ENCODE measurements at places on chromosomes 2 and 18.

GRCh38 chr2:241877989-241878970 lies 8.8 kb downstream of the RTP5 start:
- peak; percentile 80 for DNase-seq

DNA sequence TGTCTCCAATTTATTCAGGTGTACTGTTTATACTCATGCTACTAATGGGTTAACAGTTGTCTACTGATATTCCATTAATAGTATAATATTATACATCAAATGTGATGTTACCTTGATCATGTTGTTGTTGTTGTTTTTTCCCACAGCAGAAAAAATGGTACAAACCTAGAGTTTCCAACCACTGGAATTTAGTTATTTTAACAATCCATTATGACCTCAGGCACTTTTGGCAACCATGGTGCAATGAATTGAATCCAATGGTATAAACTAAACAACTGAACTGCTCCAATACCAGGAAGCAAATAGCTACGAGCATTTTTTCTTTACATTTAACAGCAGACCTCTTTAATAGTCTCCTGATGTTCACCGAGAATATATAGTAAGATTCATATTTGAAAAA lies 31.0 kb upstream of the C2orf66 start:
- no peak for DNase-seq

DNA sequence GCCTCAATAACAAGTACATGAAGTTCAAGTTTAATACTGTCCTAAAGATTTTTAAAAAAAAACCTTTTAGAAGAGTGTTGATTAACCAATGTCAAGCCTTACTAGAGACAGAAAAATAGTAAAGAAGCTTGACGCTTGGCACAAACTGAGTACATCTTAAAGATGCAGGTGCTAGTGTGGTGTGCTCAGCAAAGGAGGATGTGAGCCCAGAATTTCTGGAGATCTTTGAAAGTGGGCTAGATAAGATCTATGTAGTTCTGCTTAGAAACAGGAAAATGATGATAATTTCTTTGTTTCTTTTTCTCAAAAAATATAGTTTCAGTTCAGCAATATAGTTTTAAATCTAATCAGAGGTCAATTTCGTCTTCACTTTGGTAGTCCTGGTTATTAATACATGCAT lies 118.3 kb upstream of the KLHL14 start:
- DNase-seq = no peak

DNA sequence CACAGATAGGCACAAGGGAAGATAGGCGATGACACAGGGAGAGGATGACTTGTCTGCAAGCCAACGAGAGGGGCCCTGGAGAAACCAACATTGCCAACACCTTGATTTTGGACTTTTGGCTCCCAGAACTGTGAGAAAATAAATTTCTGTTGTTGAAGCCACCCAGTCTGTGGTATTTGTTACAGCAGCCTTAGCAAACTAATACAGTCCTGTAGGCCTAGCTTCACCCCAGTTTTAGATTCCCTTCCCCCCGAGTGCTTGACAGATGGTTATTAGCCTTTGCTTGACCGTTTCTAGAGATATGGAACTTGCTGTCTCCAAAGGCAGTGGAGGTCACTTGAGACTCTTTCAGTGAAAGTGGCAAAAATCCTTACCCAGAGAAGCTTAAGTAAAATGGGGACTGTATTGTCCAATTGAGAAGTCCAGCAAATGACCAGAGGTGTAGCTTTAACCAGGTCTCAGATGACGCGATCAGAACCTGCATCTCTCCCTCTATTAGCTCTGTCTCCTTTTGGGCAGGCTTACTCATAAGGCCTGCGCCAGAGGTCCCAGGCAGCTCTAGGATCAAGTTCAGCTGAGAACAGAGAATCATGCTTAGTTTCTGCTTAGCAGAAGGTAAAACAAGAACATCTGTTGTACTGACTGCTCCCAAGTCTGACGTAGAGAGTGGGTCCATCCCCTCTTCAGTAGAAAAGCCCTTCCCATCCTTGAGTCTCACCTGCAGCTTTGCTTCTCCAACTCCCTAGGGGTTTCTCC lies 50.4 kb downstream of the MFSD6 start:
- DNase-seq = no peak

DNA sequence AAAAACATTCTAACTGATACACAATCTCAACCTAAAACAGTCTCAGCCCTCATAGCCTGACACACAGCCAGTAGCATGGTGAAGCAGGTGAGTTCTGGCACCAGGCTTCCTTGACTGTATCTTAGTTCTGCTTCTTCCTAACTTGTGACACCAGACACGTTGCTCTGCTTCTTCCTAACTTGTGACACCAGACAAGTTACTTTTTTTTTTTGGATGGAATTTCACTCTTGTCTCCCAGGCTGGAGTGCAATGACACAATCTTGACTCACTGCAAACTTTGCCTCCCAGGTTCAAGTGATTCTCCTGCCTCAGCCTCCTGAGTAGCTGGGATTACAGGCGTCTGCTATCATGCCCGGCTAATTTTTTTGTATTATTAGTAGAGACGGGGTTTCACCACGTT lies 6.7 kb upstream of the ATG16L1 start:
- no peak for DNase-seq

GRCh38 chr2:206031950-206032567 lies 53.9 kb downstream of the INO80D start:
- DNase-seq = no peak

DNA sequence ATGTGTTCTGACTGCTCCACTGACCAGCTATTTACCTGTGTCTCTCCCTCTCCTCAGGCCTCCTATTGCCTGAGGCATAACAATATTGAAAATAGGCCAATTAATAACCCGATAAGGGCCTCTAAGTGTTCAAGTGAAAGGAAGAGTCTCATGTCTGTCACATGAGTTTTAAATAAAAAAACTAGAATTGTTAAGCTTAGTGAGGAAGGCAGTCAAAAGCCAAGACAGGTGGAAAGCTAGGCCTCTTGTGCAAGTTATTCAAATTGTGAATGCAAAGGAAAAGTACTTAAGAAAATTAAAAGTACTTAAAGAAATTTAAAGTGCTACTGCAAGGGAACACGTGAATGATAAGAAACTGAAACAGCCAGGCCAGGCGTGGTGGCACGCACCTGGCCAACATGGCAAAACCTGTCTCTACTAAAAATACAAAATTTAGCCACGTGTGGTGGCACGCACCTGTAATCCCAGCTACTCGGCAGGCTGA lies 44.9 kb upstream of the TAF4B start:
- no peak for DNase-seq

- DNase-seq = no peak
These were observed 573.7 kb downstream of the THSD7B start for GRCh38 chr2:137339051-137339450.

DNA sequence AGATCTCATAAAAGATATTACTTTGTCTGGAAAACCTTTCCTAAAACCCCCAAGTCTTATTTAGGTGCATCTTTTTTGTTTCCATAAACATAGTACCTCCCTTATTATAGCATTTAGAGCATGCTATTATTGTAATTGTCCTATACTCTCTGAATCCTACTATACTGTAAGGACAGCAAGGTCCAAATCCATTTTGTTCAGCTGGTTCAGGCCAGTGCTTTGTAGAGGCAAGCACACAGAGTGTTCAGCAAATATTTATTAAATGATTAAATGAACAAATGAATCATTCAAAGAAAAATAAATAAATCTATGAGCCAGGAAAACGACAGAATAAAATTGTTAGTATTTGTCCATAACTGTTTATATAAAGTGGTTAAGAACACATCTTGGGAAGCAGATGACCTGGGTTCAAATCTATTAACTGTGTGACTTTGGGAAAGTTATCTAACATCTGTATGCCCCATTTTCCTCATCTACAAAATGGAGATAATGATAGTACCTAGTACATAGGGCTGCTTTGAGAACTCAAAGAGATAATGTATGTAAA lies 86.0 kb downstream of the COL3A1 start:
- no peak for DNase-seq

GRCh38 chr2:26913999-26914658 lies 56.3 kb upstream of the MAPRE3 start:
- DNase-seq = no peak

DNA sequence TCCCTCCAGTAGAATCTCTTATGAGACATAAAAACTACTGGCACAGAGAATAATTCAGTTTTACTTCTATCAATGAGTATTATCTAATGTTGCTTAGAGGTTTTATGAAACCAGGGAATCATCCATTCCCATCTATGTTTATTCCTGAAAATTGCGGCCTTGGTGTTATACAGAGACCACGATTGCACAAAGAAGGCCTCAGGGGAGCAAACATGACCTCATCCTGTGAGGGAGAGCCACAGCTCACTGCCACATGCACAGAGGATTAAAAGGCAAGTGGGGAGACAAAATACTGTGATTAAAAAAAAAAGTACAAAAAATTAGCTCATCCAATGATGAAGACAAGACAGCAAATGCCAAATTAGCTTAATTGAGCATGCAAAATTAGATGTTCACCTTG lies 111.8 kb upstream of the SLC35G4 start:
- no peak for DNase-seq

DNA sequence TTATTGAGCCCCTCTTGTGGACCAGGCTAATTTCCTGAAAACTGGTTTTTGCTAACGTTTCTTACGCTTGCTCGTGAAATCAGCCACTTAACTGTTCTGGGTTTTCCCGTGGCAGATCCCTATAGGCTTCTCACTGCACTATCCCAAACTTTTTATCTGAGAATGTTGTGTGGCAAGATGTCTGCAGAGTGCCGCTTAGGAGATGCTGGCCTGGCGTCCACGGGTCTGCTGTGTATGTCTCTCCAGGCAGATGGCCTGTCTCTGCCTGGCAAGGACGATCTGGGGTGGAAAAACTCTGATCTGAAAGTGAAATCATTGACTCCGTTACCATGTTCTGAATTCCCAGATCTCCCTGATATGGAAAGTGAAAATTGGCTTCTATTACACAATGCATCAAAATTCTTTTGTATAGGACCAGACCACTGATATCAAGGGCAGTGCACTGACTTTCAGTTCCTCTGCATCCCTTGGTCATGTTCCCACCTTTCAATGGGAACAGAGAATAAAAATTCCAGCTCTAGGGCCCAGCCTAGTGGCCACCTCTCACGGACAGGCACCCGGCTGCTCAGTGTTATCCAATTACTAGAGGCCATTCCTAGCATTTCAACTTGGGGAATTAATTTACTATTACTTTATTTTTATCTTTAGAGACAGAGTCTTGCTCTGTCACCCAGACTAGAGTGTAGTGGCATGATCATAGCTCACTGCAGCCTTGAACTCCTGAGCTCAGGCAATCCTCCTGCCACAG lies 154.6 kb downstream of the ACOXL start:
- no peak for DNase-seq

GRCh38 chr2:127707890-127708648 lies 6.8 kb downstream of the SFT2D3 start:
- no peak for DNase-seq

GRCh38 chr2:67694445-67694844 lies 297.3 kb downstream of the ETAA1 start:
- no peak for DNase-seq

- no peak for DNase-seq
These were observed 9.7 kb downstream of the KIDINS220 start for GRCh38 chr2:8827729-8828128.

DNA sequence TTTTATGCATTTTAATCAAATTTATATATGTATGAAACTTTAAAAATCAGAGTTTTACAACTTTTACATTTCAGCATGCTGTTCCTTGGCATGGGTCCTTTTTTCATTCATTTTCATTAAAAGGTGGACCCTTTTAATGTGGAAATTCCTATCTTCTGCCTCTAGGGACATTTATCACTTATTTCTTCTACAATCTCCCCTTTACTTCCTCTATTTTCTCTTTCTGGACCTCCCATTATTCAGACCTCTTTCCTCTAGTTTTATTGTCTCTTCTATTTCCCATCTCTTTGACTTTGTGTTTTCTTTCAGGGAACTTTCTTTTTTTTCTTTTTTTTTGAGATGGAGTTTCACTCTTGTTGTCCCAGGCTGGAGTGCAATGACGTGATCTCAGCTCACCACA lies 5.7 kb downstream of the PROC start:
- no peak for DNase-seq

- no peak for DNase-seq
These were observed 20.4 kb downstream of the GPD2 start for GRCh38 chr2:156456616-156457015.

DNA sequence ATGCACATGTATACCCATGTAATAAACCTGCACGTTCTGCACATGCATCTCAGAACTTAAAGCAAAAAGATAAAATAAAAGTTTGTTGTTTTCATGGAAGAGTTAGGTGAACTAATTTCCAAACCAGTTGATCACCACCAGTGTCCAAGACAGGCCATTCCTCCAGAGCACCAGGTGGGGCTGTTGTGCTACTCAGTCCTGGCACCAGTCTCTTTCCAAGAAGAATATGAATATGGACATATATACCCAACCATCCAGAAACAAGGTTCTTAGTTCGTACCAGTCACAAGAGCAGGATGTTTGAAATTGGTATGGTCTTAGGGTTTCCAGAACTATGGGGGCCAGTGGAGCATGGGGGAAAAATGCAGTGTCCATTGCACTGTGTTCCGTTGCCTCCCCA lies 17.2 kb upstream of the TNP1 start:
- DNase-seq = no peak

- no peak for DNase-seq
These were observed 171.4 kb upstream of the SPATS2L start for GRCh38 chr2:200135082-200135481.

- DNase-seq = no peak
These were observed 250.3 kb upstream of the EPHA4 start for GRCh38 chr2:221822416-221822815.

- DNase-seq = no peak
These were observed 53.4 kb downstream of the PKP4 start for GRCh38 chr2:158509928-158510797.

Data from muscle of back (tissue), 13 donors.